RCC 7860 (cell line): ENCODE measurements at places on chromosomes 11 and 22.

GRCh38 chr22:27810609-27811151 lies 9.1 kb upstream of the MN1 start:
- peak; percentile 5 for DNase-seq

DNA sequence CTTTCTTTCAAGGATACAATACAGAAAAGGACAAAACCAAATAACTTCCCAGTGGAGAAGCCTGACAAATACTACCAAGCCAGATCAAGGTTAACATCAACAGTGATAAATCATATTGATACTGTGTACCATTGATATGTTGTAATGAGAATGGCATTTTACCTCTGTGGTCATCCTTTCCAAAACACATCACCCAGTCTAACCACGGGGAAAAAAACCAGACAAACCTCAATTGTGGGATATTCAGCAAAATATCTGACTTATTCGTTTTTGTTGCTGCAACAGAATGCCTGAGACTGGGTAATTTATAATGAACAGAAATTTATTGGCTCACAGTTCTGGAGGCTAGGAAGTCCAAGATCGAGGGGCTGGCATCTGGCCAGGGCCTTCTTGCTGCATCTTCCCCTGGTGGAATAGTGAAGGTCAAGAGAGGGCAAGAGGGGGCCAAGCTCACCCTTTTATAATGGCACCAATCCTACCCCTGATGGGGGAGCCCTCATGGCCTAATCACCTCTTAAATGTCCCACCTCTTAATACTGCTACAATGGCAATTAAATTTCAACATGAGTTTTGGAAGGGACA lies 66.1 kb downstream of the FAM76B start:
- no peak for DNase-seq

DNA sequence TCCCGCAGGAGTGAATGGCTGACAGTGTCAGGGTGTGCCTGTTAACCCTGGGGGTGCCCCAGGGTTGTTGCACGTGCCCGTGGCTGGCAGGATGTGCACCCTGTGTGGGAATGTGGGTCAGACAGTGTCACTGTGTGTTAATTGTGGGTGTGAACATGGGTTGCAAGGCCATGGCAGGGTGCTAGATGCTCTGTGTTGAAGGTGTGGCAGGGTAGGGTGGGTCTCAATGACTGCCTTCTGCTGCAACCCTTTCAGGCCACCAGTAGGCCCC lies 8.3 kb downstream of the RIN1 start:
- DNase-seq = no peak

DNA sequence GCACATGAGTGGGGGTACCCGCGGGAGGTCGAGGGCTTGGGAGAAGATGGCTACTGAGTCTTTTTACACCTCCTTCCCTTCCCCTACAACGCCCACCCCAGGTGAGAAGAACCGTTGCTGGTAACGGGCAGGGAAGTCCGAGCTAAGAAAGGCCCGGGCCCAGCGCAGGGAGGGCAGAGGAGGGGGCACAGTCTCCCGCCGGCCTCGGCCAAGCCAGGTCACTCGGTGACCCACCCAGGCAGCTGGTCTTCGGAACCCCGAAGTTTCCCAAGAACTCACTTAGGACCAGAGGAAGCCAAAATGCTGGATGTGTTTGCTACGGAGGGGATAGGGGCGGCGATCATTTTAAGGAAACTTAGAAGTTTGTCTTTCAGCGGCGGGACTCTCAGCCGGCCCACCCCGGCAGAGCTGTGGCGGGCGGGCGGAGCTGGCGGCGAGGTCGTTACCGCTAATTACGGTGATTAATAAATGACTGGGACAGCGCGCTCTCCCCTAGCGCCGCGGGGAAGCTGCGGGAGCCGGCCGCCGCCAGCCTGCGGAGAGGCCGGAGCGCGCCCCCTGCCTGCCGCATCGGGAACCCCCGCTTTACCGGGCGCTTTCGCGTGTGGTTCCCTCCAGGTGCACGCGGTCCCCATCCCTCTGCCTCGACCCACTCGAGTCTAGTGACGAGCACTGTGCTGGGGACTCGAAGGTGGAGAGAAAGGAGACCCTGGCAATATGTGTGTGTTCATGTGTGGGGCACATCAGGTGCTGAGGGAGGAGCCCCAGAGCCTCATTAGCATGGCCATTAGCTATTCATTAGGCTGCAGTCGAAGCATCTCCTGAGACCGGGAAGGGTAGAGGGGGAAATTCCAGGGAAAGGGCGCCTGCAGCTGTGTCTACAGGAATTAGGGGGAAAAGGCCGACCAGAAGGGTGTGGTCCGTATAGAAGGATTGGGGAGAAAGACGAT lies 945 bp downstream of the ROBO3 start:
- DNase-seq = no peak

GRCh38 chr11:101914341-101914737 lies 471 bp upstream of the CEP126 start:
- DNase-seq = no peak
